ENCODE measurements at places on chromosomes 7 and 10.

DNA sequence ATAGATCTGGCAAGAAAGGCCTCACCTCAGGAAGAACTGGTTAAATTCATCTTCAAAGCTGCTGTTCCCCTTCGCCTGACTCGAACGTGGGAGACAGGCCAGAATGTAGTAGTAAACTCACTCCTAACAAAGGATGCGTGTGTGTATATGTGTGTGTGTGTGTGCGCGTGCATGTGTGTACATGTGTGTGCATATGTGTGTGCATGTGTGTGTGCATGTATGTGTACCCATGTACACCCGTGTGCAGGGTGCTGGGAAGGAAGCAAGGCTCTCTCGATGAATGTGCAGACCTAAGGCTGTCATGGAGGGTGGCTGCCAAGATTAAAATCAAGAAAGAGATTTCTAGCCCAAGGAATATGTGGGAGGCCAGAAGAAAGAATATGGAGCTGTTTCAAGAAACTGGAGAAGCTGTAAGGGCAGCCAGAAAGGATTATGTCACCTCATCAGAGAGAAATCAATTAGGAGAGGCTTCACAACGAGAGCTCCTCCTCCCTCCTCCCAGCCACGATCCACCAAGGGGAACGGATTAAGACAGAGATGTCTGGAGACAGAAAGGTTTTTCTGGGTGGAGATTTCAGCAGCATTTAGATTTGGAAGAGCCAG lies 34.0 kb upstream of the LBX1 start:
- no peak for DNase-seq

DNA sequence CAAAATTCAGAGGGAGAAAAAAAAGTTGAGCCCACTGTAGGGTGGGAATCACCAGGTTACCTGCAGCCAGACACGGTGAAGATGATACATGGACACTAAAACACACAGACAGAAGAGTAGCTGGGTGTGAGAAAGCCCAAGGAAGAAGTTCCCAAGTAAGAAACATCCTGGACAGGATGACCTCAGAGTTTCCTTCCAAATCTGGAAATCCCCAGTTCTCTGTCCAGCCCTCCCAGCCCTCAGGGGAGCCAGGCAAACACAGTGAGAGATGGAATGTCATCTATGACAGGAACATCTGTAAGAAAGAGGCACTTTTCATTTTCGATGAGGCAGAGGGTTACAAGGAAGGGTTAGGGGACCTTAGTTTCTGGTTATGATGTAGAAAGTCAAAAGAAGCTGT lies 125.1 kb upstream of the LYZL1 start:
- no peak for DNase-seq

GRCh38 chr10:75395066-75395931 lies 6.3 kb downstream of the ZNF503 start:
- DNase-seq: no peak

GRCh38 chr7:127644484-127644883 lies 7.5 kb upstream of the SND1 start:
- no peak for DNase-seq

DNA sequence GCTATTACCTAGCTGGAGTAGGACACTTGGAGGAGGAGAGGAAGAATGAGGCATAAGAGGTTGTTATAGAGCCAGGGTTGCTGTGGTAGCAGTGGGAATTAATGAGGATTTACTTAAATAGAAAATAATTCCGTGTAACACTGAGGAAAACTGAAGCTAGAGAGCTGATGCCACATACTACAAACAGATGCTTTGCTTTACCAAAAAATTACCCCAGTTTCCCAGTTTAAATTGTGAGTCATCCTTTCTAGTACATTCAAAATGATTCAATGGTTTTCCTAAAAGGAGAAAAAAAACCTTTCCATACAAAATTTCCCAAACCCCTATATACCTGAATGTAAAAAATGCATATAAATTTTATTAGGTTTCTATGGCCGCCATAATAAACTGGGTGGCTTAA lies 58.3 kb downstream of the ZNF518A start:
- DNase-seq: no peak

GRCh38 chr10:124570646-124571045 lies 109.0 kb downstream of the LHPP start:
- DNase-seq: no peak

GRCh38 chr7:142943706-142944268 lies 4.5 kb downstream of the LLCFC1 start:
- no peak for DNase-seq

DNA sequence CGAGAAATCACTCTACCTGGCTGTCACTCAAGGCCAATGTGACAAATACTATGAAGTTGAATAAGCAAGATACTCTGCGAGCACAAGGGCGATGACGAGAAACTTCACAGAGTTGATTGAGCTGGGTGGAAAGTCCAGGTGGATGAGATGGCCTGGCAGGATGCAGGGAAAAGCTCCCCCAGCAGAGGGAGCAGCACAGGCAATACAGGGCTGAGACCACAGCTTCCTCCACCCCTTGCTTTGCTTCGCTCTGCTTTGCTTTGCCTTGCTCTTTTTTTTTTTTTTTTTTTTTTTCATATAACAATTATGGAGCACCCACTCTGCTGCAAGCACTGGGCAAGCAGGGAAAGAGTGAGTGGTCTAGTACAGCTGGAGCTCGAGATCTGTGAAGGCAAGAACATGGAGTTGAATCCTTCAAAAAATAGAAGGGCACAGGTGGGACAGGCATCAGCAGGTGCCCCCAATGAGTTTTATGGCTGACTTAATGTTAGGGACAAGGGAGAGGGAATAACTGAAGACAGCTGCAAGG lies 88.3 kb downstream of the CABCOCO1 start:
- DNase-seq: peak; percentile 60

DNA sequence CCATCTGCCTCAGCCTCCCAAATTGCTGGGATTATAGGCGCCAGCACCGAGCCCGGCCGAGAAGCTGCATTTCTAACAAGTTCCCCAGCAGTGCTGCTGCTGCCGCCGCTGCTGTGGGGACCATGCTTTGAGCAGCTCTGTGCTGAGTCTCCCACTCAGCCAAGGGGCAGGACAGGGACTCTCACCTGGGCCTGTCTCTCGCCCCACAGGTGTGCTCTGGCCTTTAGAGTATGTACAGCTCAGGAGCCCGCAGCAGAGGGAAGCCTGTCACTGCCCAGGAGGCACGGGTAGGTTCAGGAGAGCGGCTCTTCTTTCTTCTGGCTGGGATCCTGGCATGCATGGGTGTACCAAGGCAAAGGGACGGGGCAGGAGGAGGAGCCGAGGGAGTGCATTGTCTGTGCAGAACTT lies 130.1 kb downstream of the CAMK1D start:
- no peak for DNase-seq

DNA sequence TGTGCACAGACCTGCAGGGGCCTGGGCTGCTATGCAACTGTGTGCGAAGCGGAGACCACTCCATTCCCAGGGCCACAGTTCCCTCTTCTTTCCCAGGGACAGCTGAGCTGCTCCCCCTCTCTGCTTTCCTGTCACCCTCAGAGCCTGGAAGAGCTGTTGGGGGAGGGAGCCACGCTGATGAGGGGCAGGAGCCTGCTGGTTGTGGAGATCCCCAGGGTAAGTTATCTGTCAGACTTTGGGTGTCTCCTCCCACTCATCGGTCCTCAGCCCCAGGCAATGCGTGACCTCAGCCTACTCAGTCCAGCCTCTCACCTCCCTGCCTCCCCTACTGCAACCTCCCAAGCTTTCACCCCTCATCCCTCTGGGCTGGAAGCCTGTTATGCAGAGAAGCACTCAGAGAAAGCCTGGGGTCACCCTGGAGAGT lies 53.5 kb downstream of the ZNF467 start:
- no peak for DNase-seq

DNA sequence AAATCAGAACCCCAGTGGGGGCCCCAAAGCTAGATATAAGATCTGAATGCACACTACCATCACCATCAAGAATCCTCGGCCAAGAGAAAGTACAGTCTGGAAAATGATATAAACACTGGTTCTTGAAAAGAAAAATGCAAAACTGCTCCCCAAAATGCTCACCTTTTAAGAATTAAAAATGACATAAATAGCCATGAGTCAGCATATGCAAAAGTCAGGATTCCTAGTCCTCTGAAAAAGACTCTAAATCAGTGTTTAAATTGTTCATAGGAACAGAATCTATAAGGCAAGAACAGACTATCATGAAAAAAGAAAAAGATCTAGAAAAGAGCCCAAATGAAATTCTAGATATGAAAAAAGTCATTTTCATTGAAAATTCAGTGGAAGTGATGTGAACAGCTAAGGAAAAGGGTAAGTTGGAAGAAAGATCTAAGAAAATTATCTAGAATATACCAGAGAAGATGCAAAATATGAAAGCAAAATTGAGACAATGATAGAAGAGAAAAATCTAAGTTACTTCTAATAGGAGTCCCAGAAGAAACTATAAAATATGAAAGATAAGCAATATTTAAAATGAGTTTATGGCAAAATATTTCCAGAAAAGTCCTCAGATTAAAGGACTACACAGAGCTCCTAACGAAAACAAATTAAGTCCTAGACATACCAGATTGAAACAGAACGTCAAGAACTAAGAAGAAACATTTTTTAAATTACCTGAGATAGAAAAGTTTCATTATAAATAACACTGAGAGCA lies 18.9 kb downstream of the HNRNPA2B1 start:
- DNase-seq: no peak

GRCh38 chr10:49649294-49649693 lies 30.2 kb upstream of the C10orf53 start:
- DNase-seq: no peak

DNA sequence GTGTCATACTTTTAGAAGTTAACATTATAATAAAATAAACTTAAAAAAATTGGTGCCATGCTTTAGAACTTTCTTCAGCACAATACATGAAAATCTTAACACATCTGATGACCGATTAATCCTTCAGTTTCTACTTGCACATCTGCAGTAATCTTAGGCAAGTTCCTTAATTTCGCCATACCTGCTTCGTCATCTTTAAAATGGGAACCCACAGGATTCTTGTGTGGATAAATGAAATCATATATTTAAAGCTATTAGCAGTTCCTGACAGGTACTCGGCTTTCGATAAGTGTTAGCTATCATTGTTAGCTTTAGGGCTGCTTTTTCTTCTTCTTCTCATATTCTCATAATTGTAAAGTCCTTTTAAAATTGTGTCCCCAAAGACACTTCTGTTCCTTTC lies 907 bp upstream of the VPS50 start:
- DNase-seq: no peak

DNA sequence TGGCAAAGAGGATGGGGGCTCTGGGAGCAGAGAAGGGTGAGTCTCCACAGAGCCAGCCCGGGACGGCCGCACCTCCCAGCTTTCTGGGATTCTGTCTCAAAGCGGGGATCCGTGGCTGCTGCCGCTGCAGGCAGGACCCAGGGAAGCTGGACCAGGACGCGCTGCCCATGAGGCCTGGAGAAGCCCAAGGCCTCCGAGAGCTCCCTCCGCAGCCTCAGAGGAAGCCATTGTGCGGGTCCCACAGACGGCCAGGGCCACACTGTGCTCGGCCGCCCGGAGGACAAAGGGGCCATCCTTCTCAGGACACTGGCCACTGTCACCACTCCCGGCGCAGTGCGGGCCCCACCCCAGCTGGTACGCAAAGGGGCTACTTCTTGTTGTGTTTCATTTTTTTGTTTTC lies 79.3 kb upstream of the PDGFA start:
- no peak for DNase-seq

- no peak for DNase-seq
Measured at GRCh38 chr10:48899781-48900180, 39.9 kb downstream of the LRRC18 start.

DNA sequence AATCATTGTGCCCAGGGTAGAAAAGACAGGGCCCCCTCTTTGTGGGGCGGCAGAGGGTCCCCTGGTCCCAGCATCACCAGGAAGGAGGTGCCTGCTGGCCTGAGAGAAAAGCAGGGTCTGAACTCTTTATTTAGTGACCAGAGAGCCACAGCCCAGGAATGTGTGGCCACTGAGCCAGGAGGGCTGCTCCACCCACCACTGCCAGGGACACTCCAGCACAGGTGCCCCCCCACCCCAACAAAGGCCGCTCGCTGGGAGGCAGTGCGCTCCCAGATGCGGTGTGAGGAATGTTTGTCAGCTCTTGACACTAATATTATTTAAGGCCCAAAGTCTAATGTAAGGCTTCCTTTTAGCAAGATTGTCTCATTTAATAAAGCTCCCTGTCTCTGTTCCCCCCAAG lies 59.6 kb upstream of the ZMIZ1 start:
- DNase-seq: no peak

GRCh38 chr7:143316492-143316891 lies 581 bp downstream of the CLCN1 start:
- DNase-seq: no peak

- no peak for DNase-seq
Measured at GRCh38 chr10:110723224-110723891, 79.2 kb downstream of the RBM20 start.

GRCh38 chr7:80830584-80831285 lies 88.1 kb downstream of the SEMA3C start:
- no peak for DNase-seq

DNA sequence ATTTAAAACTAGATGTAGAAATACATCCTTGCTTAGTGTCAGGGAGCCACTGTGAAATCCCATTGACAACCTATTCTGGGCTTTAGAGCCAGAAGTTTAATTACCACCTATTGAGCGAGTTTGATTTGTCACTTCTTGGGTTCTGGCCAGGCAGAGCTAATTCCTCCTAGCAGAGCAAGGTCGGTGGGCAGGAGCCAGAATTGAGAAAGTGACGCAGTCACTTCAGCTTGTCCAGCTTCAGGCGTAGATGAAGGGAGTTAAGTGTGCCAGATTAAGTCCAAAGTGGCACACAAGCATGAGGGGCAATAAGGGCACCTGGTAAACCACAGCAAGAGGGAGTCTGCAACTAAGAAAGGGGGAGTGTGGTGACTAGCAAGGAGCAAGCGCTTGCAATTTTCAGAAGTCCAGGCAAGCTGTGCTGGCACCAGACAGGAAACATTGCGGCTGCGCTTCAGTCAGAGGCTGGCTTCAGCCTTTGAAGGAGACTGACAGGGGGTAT lies 119.4 kb downstream of the ST7 start:
- no peak for DNase-seq

All from activated CD8-positive, alpha-beta memory T cell treated with anti-CD3 and anti-CD28 coated beads, Interleukin-2, amount 50 U/mL, for 4 hours (primary cell).